GM23248 (cell line): ENCODE measurements at places on chromosomes 11 and 22. TPM values are rescaled to one million over a fixed set of nuclear protein-coding genes. Genes with fewer than 3 reads are reported as not detected.

DNA sequence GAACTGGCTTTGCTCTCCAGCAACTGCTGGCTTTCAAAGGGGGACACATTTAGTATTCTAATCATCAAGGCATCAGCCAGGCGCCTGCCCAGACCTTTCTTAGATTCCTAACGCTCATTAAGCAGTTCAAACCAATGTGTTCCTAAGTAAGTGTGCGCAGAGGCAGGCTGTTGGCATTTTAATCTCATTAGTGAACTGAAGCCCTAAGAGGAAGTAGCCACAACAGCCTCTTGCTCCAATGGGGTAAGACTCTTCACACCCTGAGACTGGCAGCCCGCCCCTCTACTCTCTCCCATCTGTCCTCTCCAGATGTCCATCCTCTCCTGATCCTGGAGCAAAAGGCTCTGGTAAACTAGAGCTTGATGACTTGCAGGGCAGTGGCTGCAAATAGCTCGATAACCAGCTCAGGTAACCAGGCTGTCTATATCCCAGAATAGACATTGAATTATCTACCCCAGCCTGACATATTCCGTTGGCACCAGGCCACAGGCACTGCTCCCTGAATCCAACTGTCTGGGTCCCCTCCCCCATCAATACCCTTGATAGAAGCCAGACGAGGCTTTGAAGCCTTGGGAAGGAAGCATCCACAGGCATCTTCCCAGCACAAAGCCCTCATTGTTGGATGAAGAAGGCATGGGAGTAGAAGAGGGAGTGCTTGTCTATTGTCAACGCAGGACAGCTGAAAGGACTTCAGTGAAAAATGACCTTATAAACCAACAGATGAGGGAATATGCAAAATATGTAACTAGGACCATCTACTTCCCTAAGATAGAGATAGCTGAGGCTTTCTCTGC is 321.1 kb downstream of the TENM4 start:
- DNase-seq: no peak
- H3K27ac ChIP-seq: no peak overlapping the region
- H3K27me3 ChIP-seq: no peaks in the 10 kb centered on the region
- H3K4me3 ChIP-seq: no peak overlapping the region
- H3K4me1 ChIP-seq: no peaks in the 10 kb centered on the region

The SSTR3 gene
- total RNA-seq: not detected in 2 replicates

GRCh38 chr11:10487002-10487647 is 32.1 kb downstream of the AMPD3 start:
- H3K36me3 ChIP-seq: no peaks in the 10 kb centered on the region
- H3K27me3 ChIP-seq: no peaks in the 10 kb centered on the region

- H3K27me3 ChIP-seq: no peaks in the 10 kb centered on the region
- H3K4me3 ChIP-seq: no peak overlapping the region
- no peaks in the 10 kb centered on the region for H3K36me3 ChIP-seq
- H3K27ac ChIP-seq: no peak overlapping the region
- H3K4me1 ChIP-seq: peaks cover 7% of the 10 kb centered on the region; the same call in 1 of the 2 replicates
Observed at GRCh38 chr22:26700886-26701285, 43.5 kb downstream of the MIAT start.

- H3K36me3 ChIP-seq: no peaks in the 10 kb centered on the region
- no peaks in the 10 kb centered on the region for H3K4me1 ChIP-seq
- no peak overlapping the region for H3K4me3 ChIP-seq
- H3K27me3 ChIP-seq: no peaks in the 10 kb centered on the region
Observed at GRCh38 chr11:82631722-82632630, 101.7 kb downstream of the FAM181B start.

The ZNF280B gene
- under 0.01 and 0.11 TPM in 2 replicates for total RNA-seq

The PVALB gene
- not detected in 2 replicates for total RNA-seq

GRCh38 chr11:48006301-48006992 is 26.1 kb downstream of the PTPRJ start:
- H3K27ac ChIP-seq: peak overlapping the region; percentile 87
- peaks cover 34% of the 10 kb centered on the region for H3K4me1 ChIP-seq
- no peaks in the 10 kb centered on the region for H3K27me3 ChIP-seq
- DNase-seq: peak; percentile 90
- H3K36me3 ChIP-seq: no peaks in the 10 kb centered on the region

- H3K27me3 ChIP-seq: no peaks in the 10 kb centered on the region
- H3K4me3 ChIP-seq: no peak overlapping the region
- no peak overlapping the region for H3K27ac ChIP-seq
Observed at GRCh38 chr11:81365496-81365895, 1368.2 kb downstream of the FAM181B start.

The PGA4 gene
- not detected in 2 replicates for total RNA-seq

GRCh38 chr11:114384487-114384886 is 15.8 kb downstream of the C11orf71 start:
- H3K27me3 ChIP-seq: no peaks in the 10 kb centered on the region
- no peaks in the 10 kb centered on the region for H3K36me3 ChIP-seq
- no peak for DNase-seq
- peaks cover 15% of the 10 kb centered on the region for H3K4me1 ChIP-seq
- H3K27ac ChIP-seq: no peak overlapping the region

GRCh38 chr22:11628651-11629511 is 3899.1 kb upstream of the OR11H1 start:
- no peaks in the 10 kb centered on the region for H3K4me1 ChIP-seq
- no peak overlapping the region for H3K27ac ChIP-seq
- DNase-seq: no peak
- no peak overlapping the region for H3K4me3 ChIP-seq
- no peaks in the 10 kb centered on the region for H3K36me3 ChIP-seq

DNA sequence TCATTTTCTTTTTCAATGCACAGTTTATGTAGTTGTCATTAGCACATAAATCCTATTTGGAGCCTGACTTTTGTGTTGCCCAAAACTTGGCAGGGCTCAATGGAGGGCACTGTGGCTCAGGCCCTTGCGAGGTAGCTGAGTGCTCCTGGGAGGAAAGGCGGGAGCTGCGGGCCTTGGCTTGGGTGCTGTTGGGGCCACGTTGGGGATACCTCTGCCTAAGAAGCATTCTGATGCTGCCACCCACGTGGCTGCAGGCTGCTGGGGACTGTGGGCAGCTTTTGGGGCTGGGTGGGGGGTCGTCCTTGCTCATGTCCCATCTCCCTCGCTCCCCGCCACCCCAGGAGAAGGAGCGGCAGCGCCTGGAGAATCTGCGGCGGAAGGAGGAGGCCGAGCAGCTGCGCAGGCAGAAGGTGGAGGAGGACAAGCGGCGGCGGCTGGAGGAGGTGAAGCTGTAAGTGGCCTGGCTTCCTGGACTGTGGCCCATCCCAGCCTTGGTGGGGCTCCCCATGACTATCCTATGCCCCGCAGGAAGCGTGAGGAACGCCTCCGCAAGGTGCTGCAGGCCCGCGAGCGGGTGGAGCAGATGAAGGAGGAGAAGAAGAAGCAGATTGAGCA is 20.9 kb downstream of the INCENP start:
- no peak overlapping the region for H3K27ac ChIP-seq
- H3K36me3 ChIP-seq: no peaks in the 10 kb centered on the region
- H3K4me1 ChIP-seq: no peaks in the 10 kb centered on the region
- H3K4me3 ChIP-seq: no peak overlapping the region
- no peaks in the 10 kb centered on the region for H3K27me3 ChIP-seq

GRCh38 chr11:8229299-8230177 is 34.1 kb downstream of the LMO1 start:
- no peak overlapping the region for H3K4me3 ChIP-seq
- no peak overlapping the region for H3K27ac ChIP-seq
- peaks cover 4% of the 10 kb centered on the region; the same call in 1 of the 2 replicates for H3K4me1 ChIP-seq
- no peak for DNase-seq
- no peaks in the 10 kb centered on the region for H3K27me3 ChIP-seq

- no peaks in the 10 kb centered on the region for H3K27me3 ChIP-seq
- H3K36me3 ChIP-seq: no peaks in the 10 kb centered on the region
- no peak overlapping the region for H3K4me3 ChIP-seq
- H3K4me1 ChIP-seq: no peaks in the 10 kb centered on the region
Observed at GRCh38 chr11:77547863-77548551, 41.7 kb upstream of the AQP11 start.

DNA sequence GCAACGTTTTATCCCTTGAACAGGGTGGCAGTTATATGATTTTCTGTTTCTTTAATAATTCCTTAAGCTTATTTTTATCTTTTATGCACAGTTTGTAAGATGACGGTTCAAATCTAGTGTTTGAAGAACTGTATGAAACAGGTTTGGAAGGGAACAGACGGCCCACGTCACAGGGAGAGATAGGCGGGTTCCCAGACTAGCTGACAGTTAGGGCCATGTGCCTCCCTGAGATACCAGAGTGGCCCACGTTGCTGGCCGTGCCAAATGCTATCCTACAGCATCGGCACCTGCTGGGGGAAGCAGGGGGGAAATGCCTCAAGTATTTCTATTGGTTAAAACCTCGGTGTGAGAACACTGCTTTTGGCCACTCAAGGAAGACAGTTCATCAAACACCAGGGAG is 50.2 kb upstream of the BID start:
- H3K27ac ChIP-seq: no peak overlapping the region
- no peak for DNase-seq
- H3K4me3 ChIP-seq: no peak overlapping the region
- H3K27me3 ChIP-seq: no peaks in the 10 kb centered on the region

- H3K36me3 ChIP-seq: no peaks in the 10 kb centered on the region
- peak; percentile 38 for DNase-seq
- no peaks in the 10 kb centered on the region for H3K27me3 ChIP-seq
- H3K4me3 ChIP-seq: no peak overlapping the region
- H3K4me1 ChIP-seq: peaks cover 69% of the 10 kb centered on the region
Observed at GRCh38 chr11:13333456-13333957, 55.9 kb downstream of the BMAL1 start.

- no peak overlapping the region for H3K27ac ChIP-seq
- H3K4me3 ChIP-seq: no peak overlapping the region
- no peaks in the 10 kb centered on the region for H3K27me3 ChIP-seq
- no peak for DNase-seq
- H3K36me3 ChIP-seq: no peaks in the 10 kb centered on the region
Observed at GRCh38 chr11:94700622-94701021, 67.5 kb upstream of the AMOTL1 start.

The MCAT gene
- total RNA-seq: 16.0 and 23.4 TPM in 2 replicates

DNA sequence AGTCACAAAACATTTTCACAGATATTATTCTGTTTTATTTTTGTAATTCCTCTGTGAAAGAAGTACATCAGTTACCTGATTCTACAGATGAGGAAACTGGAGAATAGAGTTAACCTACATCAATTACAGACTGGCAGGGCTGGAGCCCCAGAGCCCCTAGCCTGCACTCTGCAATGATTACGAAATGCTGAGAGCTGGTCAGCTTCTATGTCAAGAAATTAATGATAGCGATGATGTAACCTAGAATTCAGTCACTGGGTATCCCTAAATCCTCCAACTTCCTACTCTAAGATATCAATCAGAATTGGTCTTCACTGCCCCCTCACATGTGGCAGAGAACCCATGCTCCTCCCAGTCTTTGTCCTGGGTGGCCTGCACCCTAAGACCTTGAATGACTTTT is 273.5 kb upstream of the PLET1 start:
- no peaks in the 10 kb centered on the region for H3K4me1 ChIP-seq
- no peak for DNase-seq
- H3K27me3 ChIP-seq: peaks cover 18% of the 10 kb centered on the region; the same call in 1 of the 2 replicates
- no peak overlapping the region for H3K4me3 ChIP-seq
- no peaks in the 10 kb centered on the region for H3K36me3 ChIP-seq

The SLN gene
- not detected in 2 replicates for total RNA-seq

GRCh38 chr11:27913650-27914049 is 194.3 kb downstream of the KIF18A start:
- peaks cover 26% of the 10 kb centered on the region for H3K4me1 ChIP-seq
- DNase-seq: peak; percentile 67
- H3K4me3 ChIP-seq: no peak overlapping the region
- H3K36me3 ChIP-seq: no peaks in the 10 kb centered on the region
- H3K27me3 ChIP-seq: no peaks in the 10 kb centered on the region
- H3K27ac ChIP-seq: peak overlapping the region; percentile 34

- H3K27ac ChIP-seq: peak overlapping the region; percentile 93
- H3K27me3 ChIP-seq: no peaks in the 10 kb centered on the region
- peaks cover 55% of the 10 kb centered on the region for H3K4me1 ChIP-seq
- H3K4me3 ChIP-seq: peak overlapping the region; percentile 27
- DNase-seq: peak; percentile 96
Observed at GRCh38 chr11:12540913-12541582, 133.2 kb upstream of the TEAD1 start.

DNA sequence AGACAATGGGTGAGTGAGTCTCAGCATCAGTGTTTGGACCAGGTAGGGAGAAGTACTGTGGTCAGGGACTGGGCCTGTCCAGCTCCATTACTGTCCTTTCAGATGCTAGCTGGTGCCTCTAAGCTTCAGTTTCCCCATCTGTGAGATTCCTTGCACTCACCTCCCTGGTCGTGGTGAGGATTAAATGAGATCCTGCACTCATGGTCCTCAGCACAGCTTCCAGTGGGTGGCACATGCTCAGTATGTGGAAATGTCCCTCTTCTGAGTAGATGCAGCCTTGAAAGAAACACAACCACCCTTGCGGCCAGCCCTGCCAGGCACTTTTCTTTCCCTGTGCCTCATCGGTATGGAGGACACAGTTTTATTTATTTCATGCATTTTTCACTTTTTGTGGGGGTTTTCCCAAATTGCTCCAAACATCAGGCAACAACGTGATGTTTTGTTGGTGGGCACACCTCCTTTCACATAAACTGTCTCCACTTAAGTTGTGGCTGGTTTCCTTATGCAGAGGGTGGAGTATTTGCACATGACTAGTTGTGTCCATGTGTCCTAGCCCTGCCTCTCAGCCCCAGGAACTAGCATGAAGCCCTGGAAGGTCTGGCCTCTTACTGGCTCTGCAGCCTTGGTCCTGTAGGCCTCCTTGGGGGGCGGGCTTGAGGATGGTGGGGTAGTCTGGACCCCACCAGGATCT is 1.1 kb downstream of the LZTR1 start:
- H3K36me3 ChIP-seq: peaks cover 4% of the 10 kb centered on the region
- peak overlapping the region; percentile 87 for H3K4me3 ChIP-seq
- H3K27ac ChIP-seq: no peak overlapping the region
- H3K4me1 ChIP-seq: peaks cover 12% of the 10 kb centered on the region
- peak; percentile 57 for DNase-seq
- H3K27me3 ChIP-seq: no peaks in the 10 kb centered on the region

DNA sequence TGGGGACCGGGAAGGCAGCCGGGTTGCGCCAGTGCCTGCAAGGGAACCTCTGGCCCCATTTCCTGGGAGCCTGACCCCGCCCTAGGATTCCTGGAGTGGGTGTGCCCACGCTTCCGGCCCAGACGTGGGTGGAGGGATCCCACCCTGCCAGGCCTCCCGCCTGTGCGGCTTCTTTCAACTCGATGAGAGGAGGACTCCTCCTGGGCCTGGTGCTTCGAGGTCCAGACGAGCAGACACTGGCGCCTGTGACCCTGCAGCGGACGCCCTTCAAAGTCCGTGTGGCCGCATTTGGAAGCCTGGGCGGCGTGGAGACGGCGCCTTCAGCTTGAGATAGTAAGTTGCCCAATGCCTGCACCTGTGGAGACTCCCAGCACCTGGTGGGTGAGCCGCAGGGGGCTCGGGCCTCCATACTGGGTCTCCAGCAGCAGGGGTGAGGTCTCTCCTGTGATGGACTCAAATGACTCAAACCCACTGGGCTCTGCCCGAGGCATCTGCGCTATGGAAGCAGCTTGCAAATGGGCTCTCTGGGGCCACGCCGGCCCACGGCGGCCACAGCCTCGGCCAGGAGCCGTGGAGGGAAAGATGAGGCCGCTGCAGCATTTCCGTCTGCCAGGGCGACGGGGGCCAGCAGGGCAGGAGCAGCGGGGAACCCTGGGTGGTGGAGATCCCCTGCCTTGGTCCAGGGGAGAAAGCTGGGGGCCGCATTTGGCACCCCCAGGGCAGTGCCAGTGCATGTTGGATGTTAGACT is 64.3 kb upstream of the PPARA start:
- peaks cover 53% of the 10 kb centered on the region for H3K4me1 ChIP-seq
- H3K27ac ChIP-seq: peak overlapping the region; percentile 99
- H3K36me3 ChIP-seq: peaks cover 51% of the 10 kb centered on the region
- H3K4me3 ChIP-seq: peak overlapping the region; percentile 97

The OLFML1 gene
- 0.32 TPM in 1 of 2 replicates, not detected in the other for total RNA-seq
